Bladder microvascular endothelial cell (primary cell): ENCODE measurements at places on chromosomes 5 and 9. TPM values are rescaled to one million over a fixed set of nuclear protein-coding genes. Genes with fewer than 3 reads are reported as not detected.

The CDKN2B gene
- total RNA-seq, result 3.1 and 4.1 TPM in 2 replicates

The GABRP gene
- 0.49 and 1.5 TPM in 2 replicates for total RNA-seq

The PAIP2 gene
- total RNA-seq, result 57.3 and 90.8 TPM in 2 replicates

The ANKRD33B gene
- 0.65 and 6.9 TPM in 2 replicates for total RNA-seq

The CD14 gene
- 3.2 TPM in 1 of 2 replicates, not detected in the other for total RNA-seq

The BICD2 gene
- 36.4 and 83.5 TPM in 2 replicates for total RNA-seq

The UBE2R2 gene
- total RNA-seq, result 18.5 and 35.4 TPM in 2 replicates
